ENCODE measurements at places on chromosomes 13 and 19.
A peak's percentile ranks its signal among the peaks of the same experiment; 100 is the strongest.

DNA sequence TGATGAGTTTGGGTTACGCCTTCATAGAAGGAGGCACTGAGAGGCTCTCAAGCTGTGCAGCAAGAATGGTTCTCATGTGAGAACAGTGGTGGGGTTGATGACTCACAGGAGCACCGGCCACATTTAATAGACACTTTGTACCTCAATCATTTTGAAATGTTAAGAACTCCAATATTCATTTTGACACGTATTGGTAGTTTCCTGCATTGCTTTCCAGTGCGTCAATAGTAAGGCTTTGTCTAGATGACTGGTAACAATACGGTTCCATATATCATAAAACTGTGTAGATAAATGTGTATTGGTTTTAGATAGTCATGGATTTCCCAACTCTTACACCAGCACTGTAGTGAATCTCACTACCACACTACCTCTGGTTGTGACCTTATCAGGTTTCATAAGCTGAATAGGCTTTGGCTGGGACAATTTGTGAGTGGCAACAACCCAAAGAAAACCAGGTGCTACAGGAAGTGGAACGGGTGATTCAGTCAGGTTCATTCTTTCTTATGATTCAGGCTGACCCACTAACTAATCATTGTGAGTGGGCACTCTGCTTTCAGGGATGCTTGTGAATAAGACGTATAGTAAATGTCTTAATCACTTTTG lies 362.6 kb downstream of the KLF5 start:
- H3K27me3 ChIP-seq, result no peaks in the 10 kb centered on the region
- no peak overlapping the region for H3K4me3 ChIP-seq
- no peak for DNase-seq
- H3K27ac ChIP-seq, result no peak overlapping the region
- no peaks in the 10 kb centered on the region for H3K36me3 ChIP-seq

DNA sequence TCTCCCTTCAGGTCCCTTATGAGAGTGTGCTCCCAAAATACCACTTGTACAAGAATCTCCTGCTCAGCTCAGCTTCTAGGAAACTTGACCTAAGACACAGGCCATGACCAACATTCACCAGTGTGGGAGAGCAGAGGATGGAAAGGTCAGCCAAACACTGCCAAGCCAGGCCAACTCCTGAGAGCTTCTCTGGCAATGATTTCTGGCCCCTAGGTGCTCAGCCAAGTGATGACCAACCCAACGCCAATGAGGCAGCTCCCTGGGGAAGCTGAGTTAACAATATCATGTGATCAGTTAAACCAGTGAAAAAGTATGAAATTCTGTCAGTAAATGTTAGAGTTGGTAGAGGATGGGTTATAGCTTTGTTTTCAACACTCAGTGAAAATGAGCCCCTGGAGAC lies 49.1 kb upstream of the FLT1 start:
- H3K27me3 ChIP-seq, result peaks cover 14% of the 10 kb centered on the region
- H3K27ac ChIP-seq, result no peak overlapping the region
- H3K4me1 ChIP-seq, result peaks cover 15% of the 10 kb centered on the region
- peak overlapping the region; percentile 5 for H3K4me3 ChIP-seq
- peaks cover 13% of the 10 kb centered on the region for H3K36me3 ChIP-seq

DNA sequence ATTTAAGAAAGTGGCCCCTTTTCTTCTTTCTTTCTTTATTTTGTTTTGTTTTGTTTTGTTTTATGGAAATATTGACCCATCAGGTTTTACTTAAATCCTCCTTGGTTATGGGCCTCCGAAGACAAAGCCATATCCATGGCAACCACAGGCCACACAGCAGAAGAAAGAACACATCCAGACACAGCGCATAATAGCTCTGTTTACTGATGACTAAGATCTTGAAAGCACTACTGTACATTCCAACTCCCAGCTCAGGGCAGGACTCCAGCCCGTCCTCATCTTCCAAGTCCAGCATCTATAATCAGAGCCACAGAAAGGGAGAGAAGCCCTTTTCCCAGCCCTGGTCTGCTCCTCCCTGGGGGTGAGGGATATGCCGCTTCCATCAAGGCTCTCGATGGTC lies 84.3 kb downstream of the NUFIP1 start:
- H3K4me1 ChIP-seq, result peaks cover 3% of the 10 kb centered on the region
- peaks cover 3% of the 10 kb centered on the region for H3K27me3 ChIP-seq
- H3K4me3 ChIP-seq, result no peak overlapping the region
- H3K27ac ChIP-seq, result no peak overlapping the region
- H3K36me3 ChIP-seq, result no peaks in the 10 kb centered on the region
- no peak for DNase-seq

DNA sequence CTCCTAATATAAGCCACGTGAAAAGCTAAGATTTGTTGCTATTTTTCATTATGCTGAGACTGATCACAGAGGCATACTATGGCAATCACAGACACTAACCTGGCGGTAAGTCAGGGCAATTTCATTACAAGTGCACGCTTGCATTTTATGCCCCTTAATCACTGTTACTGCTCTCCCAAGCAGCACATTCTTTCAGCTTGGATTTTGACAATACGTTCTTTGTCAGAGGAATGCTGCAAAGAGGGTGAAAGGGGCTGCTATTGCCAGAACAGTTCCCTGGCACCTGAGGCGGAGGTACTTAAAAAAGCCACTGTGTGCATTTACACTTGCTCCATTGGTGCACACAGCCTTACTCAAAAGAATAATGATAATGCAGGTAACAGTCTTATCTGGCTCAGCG lies 346.6 kb downstream of the RFC3 start:
- H3K4me3 ChIP-seq, result no peak overlapping the region
- no peaks in the 10 kb centered on the region for H3K4me1 ChIP-seq
- H3K27me3 ChIP-seq, result peaks cover 2% of the 10 kb centered on the region

GRCh38 chr13:113559061-113559460 lies 25.5 kb upstream of the TFDP1 start:
- H3K4me1 ChIP-seq, result peaks cover 40% of the 10 kb centered on the region
- peaks cover 20% of the 10 kb centered on the region for H3K27me3 ChIP-seq
- peak overlapping the region; percentile 57 for H3K4me3 ChIP-seq

DNA sequence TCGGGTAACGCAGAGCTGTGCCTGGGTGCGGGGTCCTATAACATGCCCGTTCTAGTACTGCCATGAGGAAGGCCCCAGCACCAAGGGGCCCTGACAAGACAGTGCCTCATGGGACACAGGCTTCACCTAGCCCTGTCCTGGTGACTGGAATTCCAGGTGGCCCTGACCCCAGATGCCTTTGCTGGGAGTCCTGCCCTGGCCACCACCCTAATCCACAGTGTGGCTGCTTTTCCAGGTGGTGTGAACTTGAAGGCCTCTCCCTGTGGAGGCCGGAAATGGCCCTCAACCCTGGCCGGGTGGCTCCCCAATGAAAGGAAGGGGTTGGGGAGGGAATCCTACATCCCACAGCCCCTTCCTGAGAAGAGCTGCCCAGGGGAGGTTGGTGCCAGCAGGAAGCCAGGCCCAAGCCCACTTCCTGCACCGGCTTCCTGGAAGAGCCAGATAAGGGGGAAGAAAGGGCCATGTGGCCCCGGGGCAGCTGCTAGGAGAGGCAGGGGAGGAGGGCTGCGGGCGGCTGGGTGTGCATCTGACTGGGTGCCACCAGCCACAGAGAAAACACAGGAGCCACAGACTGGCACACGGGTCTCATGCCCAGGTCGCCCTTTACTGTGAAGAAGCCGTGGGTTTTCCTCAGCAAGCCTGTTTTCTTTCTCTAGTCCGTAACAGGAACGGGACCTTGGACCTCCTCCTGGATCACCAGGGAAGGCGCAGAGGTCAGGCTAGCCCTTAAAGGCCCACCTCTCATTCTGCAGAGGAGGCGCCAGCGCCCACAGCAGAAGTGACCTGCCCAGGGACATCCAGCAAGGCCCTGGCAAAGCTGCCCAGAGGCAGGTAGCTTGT lies 4.7 kb downstream of the LSM4 start:
- peak overlapping the region; percentile 57 for H3K4me3 ChIP-seq
- peaks cover 54% of the 10 kb centered on the region for H3K4me1 ChIP-seq
- peaks cover 3% of the 10 kb centered on the region for H3K36me3 ChIP-seq
- DNase-seq, result peak; percentile 67

GRCh38 chr13:26054896-26055295 lies 3.1 kb upstream of the SHISA2 start:
- no peak overlapping the region for H3K27ac ChIP-seq
- peaks cover 15% of the 10 kb centered on the region for H3K4me1 ChIP-seq
- peaks cover 5% of the 10 kb centered on the region for H3K36me3 ChIP-seq
- peaks cover 4% of the 10 kb centered on the region for H3K27me3 ChIP-seq

DNA sequence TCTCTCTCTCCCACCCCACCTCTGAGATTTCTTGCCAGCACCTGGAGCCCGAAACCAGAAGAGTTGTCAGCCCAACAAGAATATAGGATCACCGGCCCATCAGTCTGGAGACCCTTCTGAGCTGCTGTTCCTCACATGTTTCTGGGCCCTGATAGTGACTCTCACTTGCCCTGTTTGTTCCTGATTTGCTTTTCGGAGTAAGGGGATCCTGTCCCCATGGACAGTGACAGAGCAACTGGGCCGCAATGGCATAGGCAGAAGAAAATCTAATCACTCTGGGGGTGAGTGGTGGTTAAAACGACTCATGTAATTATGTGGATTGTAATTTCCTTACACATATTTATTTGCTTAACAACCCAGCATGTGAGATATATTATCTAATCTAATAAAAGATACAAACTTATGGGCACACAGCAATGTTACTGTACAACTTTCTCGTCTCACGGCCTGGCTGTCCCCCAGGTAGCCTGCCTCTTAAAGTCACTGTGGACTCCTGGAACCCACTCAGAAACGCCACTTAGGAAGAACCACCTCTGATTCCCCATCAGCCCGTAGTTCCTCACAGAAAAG lies 663 bp upstream of the SMAD9 start:
- H3K4me1 ChIP-seq, result peaks cover 3% of the 10 kb centered on the region
- no peaks in the 10 kb centered on the region for H3K36me3 ChIP-seq
- no peak overlapping the region for H3K27ac ChIP-seq
- peaks cover 5% of the 10 kb centered on the region for H3K27me3 ChIP-seq

GRCh38 chr13:24348797-24349515 lies 39.6 kb downstream of the C1QTNF9 start:
- no peak overlapping the region for H3K27ac ChIP-seq
- H3K4me1 ChIP-seq, result no peaks in the 10 kb centered on the region
- H3K27me3 ChIP-seq, result peaks cover 6% of the 10 kb centered on the region
- H3K4me3 ChIP-seq, result no peak overlapping the region

GRCh38 chr13:33541962-33542308 lies 256.4 kb upstream of the STARD13 start:
- peaks cover 31% of the 10 kb centered on the region for H3K4me1 ChIP-seq
- peak overlapping the region; percentile 95 for H3K27ac ChIP-seq
- DNase-seq, result no peak
- H3K27me3 ChIP-seq, result peaks cover 14% of the 10 kb centered on the region
- H3K4me3 ChIP-seq, result peak overlapping the region; percentile 91

GRCh38 chr13:23963184-23963931 lies 66.1 kb upstream of the C1QTNF9B start:
- peaks cover 2% of the 10 kb centered on the region for H3K4me1 ChIP-seq
- no peak overlapping the region for H3K4me3 ChIP-seq
- H3K27ac ChIP-seq, result no peak overlapping the region
- DNase-seq, result no peak

GRCh38 chr19:48746738-48747575 lies at the start of gene IZUMO1:
Gene IZUMO1 (minus strand): TSS chr19:48746909. CDS start chr19:48745859, 1,050 bp downstream.
- H3K4me3 ChIP-seq, result peak within 1 kb of the TSS; percentile 72
- peak within 1 kb of the TSS; percentile 83 for H3K27ac ChIP-seq
- H3K4me1 ChIP-seq, result peaks cover 18% of the 10 kb centered on the region
- H3K27me3 ChIP-seq, result peaks cover 14% of the 10 kb centered on the region
- peak; percentile 80 for DNase-seq
- H3K36me3 ChIP-seq, result peaks cover 4% of the 10 kb centered on the region

- H3K36me3 ChIP-seq, result peaks cover 39% of the 10 kb centered on the region
- no peak overlapping the region for H3K4me3 ChIP-seq
- no peak for DNase-seq
- H3K27ac ChIP-seq, result no peak overlapping the region
- no peaks in the 10 kb centered on the region for H3K4me1 ChIP-seq
Measured at GRCh38 chr19:44455100-44455499, 6.8 kb upstream of the ZNF229 start.

GRCh38 chr13:35797244-35797643 lies 320.8 kb upstream of the MAB21L1 start:
- H3K4me3 ChIP-seq, result no peak overlapping the region
- H3K4me1 ChIP-seq, result no peaks in the 10 kb centered on the region
- H3K27me3 ChIP-seq, result peaks cover 1% of the 10 kb centered on the region
- H3K27ac ChIP-seq, result no peak overlapping the region
- no peaks in the 10 kb centered on the region for H3K36me3 ChIP-seq
- DNase-seq, result no peak

- peak; percentile 72 for DNase-seq
- H3K27me3 ChIP-seq, result peaks cover 12% of the 10 kb centered on the region
- peak overlapping the region; percentile 99 for H3K4me3 ChIP-seq
- H3K4me1 ChIP-seq, result peaks cover 57% of the 10 kb centered on the region
- peak overlapping the region; percentile 93 for H3K27ac ChIP-seq
Measured at GRCh38 chr13:113759525-113760137, 605 bp downstream of the TMEM255B start.

- H3K27me3 ChIP-seq, result peaks cover 2% of the 10 kb centered on the region
- H3K36me3 ChIP-seq, result peaks cover 14% of the 10 kb centered on the region
- H3K4me3 ChIP-seq, result no peak overlapping the region
- DNase-seq, result no peak
Measured at GRCh38 chr19:21092109-21092508, 10.1 kb downstream of the ZNF714 start.

DNA sequence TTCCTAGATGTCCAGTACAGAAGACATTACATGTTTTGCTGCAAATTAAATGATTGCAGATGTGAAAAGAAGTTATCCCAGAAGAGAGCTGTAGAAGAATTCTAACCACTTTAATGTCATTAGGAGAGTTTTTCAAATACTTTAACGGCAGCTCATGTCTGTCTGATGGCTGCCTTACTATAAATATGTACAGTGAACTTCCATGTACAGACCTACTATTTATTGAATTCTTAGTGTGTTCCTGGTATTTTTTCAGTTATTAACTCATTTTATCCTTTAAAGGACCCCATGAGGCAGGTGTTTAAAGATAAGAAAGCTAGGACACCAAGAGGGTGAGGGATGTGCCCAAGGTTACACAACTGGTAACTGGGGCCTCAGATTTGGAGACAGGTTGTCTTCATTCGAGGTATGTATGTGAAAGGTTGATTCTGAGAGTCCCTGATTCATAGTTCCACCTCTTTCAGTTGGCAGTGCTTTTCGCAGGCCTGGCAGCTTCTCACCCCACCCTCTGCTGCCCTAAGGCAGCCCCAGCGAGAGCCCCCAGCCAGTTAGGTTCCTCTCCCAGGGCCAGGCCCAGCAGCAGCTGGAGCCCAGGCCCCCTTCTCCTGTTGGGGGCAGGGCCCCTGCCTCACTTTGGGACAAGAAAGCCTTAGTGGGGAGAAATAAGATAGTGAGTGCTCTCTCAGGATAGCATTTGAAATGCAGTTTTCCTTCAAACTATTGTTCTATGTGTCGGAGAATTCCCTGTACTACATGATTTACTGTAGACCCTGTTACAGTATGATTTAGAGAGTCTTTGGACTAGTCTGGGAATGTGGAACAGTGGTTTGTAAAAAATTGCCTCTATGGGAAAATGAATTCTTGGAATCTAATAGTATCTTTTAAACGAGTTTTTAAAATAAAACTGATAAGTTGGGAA lies 67.7 kb upstream of the TEX29 start:
- no peak for DNase-seq
- peaks cover 64% of the 10 kb centered on the region for H3K36me3 ChIP-seq
- peaks cover 4% of the 10 kb centered on the region for H3K27me3 ChIP-seq
- no peak overlapping the region for H3K27ac ChIP-seq
- no peak overlapping the region for H3K4me3 ChIP-seq

- no peak for DNase-seq
- no peaks in the 10 kb centered on the region for H3K36me3 ChIP-seq
- no peak overlapping the region for H3K4me3 ChIP-seq
- no peaks in the 10 kb centered on the region for H3K4me1 ChIP-seq
Measured at GRCh38 chr13:70835371-70835770, 727.1 kb upstream of the KLHL1 start.

Measured in endothelial cell (in vitro differentiated cells).